ENCODE measurements at places on chromosomes 2 and 18. TPM values are rescaled to one million over a fixed set of nuclear protein-coding genes. Genes with fewer than 3 reads are reported as not detected.

HOXD3 gene
- 3.9 TPM for total RNA-seq

RAPH1 gene
- 86.8 TPM for total RNA-seq

RGPD3 gene
- total RNA-seq = 1.1 TPM

GRCh38 chr2:195993623-195994022 is 75.0 kb downstream of the DNAH7 start:
- no peaks in the 10 kb centered on the region for H3K27me3 ChIP-seq
- H3K4me3 ChIP-seq = no peak overlapping the region
- H3K27ac ChIP-seq = no peak overlapping the region
- DNase-seq = no peak
- no peaks in the 10 kb centered on the region for H3K36me3 ChIP-seq

DNA sequence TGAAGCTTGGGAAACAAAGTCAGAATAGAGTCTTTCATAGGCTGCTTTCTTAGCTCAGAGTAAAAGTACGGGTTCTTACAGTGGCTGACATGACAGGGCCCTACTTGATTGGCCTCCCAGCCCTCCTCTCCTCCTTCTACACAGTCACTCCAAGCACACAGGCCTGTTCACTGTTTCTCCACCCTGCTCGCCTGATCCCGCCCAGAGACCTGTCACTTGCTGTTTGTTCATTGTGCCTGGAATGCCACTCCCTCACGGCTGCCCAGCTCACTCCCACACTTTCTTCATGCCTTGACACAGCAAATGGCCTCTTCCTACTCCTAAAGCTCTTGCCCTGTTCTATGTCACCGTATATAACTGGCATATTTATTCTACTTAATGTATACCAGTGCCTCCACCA is 104.8 kb downstream of the MAP4K4 start:
- no peaks in the 10 kb centered on the region for H3K36me3 ChIP-seq
- H3K4me3 ChIP-seq = no peak overlapping the region
- no peak overlapping the region for H3K27ac ChIP-seq
- H3K27me3 ChIP-seq = no peaks in the 10 kb centered on the region
- no peak for DNase-seq
- H3K4me1 ChIP-seq = peaks cover 40% of the 10 kb centered on the region

- H3K27ac ChIP-seq = no peak overlapping the region
- H3K4me3 ChIP-seq = no peak overlapping the region
- no peaks in the 10 kb centered on the region for H3K27me3 ChIP-seq
- no peaks in the 10 kb centered on the region for H3K4me1 ChIP-seq
These were observed 14.6 kb upstream of the NT5DC4 start for GRCh38 chr2:112706170-112706664.

DNA sequence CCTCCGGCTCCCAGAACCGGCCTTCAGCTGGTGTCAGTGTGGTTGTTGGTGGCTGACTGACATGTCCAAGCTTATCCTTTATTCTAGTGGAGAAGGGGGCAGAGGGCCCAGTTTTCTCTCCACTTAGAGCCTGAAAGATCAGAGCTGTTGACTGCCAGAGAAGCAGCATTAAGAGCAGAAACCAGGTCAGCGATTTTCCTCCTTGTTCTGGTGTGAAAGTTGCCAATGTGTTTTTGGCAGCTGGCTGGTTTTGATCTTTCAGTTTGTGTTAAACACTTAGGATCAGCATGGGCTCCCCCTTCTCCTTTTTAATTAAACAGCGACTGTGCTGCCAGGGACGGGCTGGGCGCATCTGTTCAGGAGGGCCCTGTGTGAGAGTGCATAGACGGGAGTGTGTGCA is 100.9 kb downstream of the ASAP2 start:
- H3K27ac ChIP-seq = peak overlapping the region; percentile 54
- no peaks in the 10 kb centered on the region for H3K36me3 ChIP-seq
- H3K4me3 ChIP-seq = no peak overlapping the region
- H3K27me3 ChIP-seq = no peaks in the 10 kb centered on the region
- H3K4me1 ChIP-seq = peaks cover 36% of the 10 kb centered on the region

DNA sequence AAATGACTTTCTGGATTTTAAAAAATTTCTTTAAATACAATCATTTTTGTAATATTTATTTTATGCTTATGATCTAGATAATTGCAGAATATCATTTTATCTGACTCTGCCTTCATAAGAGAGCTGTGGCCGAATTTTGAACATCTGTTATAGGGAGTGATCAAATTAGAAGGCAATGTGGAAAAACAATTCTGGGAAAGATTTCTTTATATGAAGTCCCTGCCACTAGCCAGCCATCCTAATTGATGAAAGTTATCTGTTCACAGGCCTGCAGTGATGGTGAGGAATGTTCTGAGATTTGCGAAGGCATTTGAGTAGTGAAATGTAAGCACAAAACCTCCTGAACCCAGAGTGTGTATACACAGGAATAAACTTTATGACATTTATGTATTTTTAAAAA is 79.5 kb downstream of the ITGA4 start:
- DNase-seq = no peak
- H3K36me3 ChIP-seq = no peaks in the 10 kb centered on the region
- H3K27me3 ChIP-seq = no peaks in the 10 kb centered on the region
- no peak overlapping the region for H3K27ac ChIP-seq
- H3K4me1 ChIP-seq = no peaks in the 10 kb centered on the region
- no peak overlapping the region for H3K4me3 ChIP-seq

- H3K27ac ChIP-seq = peak overlapping the region; percentile 76
- H3K4me1 ChIP-seq = peaks cover 41% of the 10 kb centered on the region
- peak overlapping the region; percentile 10 for H3K4me3 ChIP-seq
These were observed 18.2 kb upstream of the ADAM17 start for GRCh38 chr2:9573840-9574239.

DNA sequence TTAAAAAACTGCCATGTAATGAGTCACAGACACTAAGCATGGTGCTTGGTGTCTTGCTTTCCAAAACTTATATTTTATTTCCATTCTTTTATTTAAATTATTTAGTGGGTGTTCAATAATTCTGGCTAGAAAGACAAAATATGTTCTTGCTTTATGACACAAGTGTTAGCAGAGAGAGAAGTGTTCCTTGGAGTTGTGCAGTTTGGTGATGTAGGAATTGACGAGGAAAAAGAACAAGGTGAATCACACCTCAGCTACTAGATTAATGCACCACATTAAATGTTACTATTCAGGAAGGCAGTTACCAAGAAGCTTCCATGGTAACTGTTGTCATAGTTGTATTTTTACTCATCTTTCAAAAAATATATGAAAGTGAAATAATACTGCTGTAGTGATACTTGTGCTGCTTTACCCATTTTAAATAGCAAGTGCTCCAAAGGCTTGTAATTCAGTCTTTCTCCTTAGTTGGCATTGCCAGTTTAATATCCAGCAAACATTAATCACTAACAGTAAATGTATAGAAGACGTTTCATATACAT is 28.3 kb downstream of the ADAM23 start:
- H3K27ac ChIP-seq = no peak overlapping the region
- no peaks in the 10 kb centered on the region for H3K27me3 ChIP-seq
- no peak for DNase-seq
- no peak overlapping the region for H3K4me3 ChIP-seq
- no peaks in the 10 kb centered on the region for H3K4me1 ChIP-seq
- no peaks in the 10 kb centered on the region for H3K36me3 ChIP-seq

Measured in thoracic aorta (tissue), 2 donors.